ENCODE measurements at places on chromosomes 7 and 10. TPM values are rescaled to one million over a fixed set of nuclear protein-coding genes. Genes with fewer than 3 reads are reported as not detected.

DNA sequence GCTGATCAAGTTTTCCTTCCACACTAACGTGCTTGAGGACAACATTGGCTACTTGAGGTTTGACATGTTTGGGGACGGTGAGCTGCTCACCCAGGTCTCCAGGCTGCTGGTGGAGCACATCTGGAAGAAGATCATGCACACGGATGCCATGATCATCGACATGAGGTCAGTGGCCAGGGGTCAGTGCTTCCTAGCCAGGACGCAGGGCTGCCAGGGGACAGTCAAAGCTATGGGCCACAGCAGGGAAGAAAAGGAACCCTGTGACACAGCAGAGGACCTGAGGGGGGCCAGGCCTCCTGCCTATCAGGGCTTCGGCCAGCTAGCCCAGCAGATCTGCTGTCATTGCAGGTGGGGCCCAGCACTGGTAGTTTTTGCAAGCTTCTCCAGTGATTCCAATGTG is 5.2 kb downstream of the RBP3 start:
- DNase-seq, result no peak

- DNase-seq, result no peak
These were observed 20.0 kb downstream of the ZMIZ1 start for GRCh38 chr10:79088613-79089355.

GRCh38 chr10:110523736-110524135 is 26.0 kb downstream of the DUSP5 start:
- no peak for DNase-seq

DNA sequence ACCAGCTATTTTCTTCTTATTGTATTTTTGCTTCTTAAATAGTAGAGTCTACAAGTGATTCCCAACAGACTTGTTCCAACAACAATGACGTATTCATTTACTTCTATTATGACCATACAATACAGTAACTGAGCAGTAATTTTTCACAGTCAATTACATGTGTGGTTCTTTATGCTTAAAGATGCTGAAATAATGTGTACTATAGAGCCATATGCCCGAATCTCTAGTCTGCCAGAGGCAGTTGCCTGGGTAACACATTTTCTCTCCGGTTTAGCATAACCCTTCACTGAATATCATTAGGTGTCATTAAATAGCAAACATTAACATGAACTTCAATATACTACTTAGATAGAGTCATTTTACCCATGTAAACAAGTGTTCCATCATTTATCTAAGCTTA is 75.0 kb downstream of the SLC25A13 start:
- DNase-seq, result no peak

- no peak for DNase-seq
These were observed 28.5 kb downstream of the CELF2 start for GRCh38 chr10:11045995-11046775.

DNA sequence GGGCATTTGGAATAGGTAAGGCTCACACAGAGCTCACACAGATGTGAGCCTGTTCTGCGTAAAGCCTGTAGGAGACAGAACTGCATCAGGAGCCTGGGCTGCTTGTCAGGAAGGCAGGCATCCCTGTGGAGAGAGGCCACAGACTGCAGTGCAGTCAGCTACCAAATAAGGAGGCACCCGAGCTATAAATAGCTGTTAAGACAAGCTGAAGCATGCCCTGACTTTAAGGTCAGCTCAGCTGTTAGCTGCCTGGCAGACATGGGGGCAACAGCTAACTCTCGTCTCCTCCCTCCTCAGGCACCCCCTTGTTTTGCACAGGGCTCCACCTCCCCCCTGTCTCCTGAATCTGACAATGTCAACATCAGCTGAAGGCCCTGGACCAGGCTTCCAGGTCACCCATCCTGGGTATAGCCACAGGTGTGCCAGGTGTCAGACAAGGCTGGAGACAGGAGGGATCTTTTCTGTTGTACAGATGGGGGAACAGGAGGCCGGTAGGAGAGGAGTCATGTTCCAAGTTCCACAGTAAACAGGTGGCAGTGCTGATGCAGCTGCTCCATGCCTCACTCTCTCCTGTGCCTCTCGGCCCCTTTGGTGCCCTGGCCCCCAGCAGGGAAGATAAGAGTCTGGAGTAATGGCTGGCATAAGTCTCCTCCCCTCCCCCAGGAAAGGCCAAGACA is 27.6 kb upstream of the MKRN1 start:
- DNase-seq, result no peak

- no peak for DNase-seq
These were observed 68.3 kb upstream of the DNAJB6 start for GRCh38 chr7:157268540-157268939.

DNA sequence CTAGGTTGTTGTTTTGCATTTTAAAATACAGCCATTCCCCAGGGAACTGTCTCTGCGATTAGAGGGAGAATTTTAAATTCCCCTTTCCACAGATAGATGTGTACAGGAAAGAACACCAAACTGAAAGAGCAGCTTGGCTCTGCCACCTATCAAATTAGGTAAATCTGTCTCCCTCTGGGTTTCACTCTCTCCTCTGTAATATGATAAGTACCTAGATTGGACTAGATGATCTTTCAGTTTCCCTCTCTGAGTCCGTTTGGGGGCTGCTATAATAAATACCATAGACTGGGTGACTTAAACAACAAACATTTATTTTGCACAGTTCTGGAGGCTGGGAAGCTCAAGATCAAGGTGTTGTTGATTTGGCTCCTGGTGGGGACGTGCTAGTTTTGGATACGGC is 186.0 kb downstream of the KIF20B start:
- DNase-seq, result no peak

DNA sequence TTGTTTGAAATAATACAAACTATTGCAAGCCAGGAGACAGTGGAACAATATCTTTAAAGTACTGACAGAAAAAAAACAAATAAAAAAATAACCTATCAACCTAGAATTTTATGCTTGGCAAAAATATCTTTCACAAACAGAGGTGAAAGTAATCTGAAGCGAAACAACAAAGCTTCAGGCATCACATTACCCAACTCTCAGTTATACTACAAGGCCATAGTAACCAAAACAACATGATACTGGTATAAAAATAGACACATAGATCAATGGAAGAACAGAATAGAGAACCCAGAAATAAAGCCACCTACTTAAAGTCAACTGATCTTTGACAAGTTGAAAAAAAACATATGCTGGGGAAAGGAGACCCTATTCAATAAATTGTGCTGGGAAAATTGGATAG is 26.5 kb upstream of the HECW1 start:
- no peak for DNase-seq

- DNase-seq, result no peak
These were observed 85.7 kb downstream of the MMRN2 start for GRCh38 chr10:86871563-86872183.

- DNase-seq, result no peak
These were observed 24.0 kb upstream of the NPS start for GRCh38 chr10:127524908-127525665.

DNA sequence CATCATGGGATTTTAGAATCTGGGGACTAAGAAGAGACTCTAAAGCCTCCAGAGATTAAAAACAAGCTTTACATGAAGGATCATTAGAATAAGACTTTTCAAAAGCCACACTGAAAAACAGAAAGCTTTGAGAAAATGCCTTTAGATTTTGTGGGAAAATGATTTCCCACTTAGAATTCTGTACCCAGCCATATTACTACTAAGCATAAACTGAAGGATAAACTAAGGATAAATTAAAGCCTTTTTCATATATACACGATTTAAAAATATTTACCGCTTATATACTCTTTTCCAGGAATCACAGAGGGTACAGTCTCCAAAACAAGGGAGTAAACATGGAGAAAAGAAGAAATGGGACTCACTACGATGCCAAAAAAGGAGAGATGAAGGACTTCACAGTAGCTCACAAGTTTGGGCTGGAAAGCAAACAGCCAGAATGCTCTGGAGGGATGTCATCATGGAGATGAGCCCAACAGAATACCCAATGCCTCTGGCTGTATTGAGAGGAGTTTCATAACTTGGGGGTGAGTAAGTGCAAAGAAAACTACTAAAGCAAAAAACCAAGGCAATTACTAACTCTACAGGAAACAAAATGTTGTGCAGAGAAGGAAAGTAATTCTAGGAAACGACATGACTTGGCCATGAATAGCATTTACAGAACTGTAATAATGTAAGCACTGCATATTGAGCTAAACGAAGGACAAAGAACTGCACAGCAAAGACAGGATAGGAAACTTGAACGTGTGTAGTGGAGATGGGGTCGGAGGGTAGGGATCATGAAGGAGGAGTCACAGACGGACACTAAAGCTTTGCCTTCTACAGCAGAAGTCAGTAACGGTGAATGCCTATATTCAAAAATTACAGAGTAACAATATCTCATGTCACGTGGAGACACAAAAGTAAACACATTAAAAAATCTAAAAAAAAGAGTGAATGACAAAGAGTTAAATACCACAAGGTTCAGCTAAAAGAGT is 61.4 kb upstream of the ASAH2 start:
- DNase-seq, result no peak

GRCh38 chr10:92734301-92734700 is 44.5 kb downstream of the HHEX start:
- DNase-seq, result no peak

DNA sequence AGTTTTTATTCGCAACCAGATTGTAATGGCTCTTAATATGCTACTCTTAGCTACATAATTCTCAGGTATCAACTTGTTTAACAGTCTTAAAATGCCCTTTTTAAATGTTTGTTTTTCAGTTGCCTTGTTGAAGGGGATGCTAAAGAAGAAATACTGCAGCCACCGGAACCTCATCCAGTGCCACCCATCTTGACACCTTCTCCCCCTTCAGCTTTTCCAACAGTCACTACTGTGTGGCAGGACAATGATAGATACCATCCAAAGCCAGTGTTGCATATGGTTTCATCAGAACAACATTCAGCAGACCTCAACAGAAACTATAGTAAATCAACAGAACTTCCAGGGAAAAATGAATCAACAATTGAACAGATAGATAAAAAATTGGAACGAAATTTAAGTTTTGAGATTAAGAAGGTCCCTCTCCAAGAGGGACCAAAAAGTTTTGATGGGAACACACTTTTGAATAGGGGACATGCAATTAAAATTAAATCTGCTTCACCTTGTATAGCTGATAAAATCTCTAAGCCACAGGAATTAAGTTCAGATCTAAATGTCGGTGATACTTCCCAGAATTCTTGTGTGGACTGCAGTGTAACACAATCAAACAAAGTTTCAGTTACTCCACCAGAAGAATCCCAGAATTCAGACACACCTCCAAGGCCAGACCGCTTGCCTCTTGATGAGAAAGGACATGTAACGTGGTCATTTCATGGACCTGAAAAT is 69.5 kb upstream of the RSBN1L start:
- DNase-seq, result no peak

GRCh38 chr7:2321020-2321419 is 6.8 kb upstream of the SNX8 start:
- DNase-seq, result no peak

- DNase-seq, result no peak
These were observed 9.7 kb downstream of the NPTX2 start for GRCh38 chr7:98626460-98627412.

DNA sequence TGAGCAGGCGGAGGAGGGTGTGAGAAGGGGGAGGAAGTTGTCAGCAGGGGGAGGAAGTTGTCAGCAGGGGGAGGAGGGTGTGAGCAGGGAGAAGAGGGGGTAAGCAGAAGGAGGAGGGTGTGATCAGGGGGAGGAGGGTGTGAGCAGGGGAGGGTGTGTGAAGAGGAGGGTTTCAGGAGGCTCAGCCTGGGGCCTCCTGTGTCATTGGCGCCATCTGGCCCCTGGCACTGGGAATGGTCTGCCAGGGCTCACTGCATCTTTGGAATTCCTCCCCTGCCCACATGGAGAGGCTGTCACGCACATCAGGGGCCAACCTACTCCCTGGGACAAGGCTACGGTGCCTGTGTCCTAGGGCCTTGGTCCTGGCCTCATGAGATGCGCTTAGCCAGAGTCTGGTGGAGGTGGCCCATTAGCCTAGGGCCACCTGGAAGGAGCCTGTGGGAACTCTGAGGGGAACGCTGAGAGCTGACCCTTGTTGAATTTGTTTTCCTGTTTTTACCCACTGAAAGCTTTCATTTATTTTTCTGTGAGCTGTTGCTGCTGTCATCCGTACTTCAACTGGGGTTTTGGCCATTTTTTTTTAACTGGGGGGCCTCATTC is 18.0 kb downstream of the CAMK2B start:
- DNase-seq, result no peak

The DGKI gene
- total RNA-seq, result 1.5 TPM

The ZNF212 gene
- 6.6 TPM for total RNA-seq

The TMED4 gene
- total RNA-seq, result 71.4 TPM

The PDZD8 gene
- total RNA-seq, result 20.9 TPM

The PRRT4 gene
- total RNA-seq, result 4.1 TPM

The DYDC2 gene
- 0.10 TPM for total RNA-seq

Data from skin of body (tissue), 3 donors.